GOT3 (cell line): ENCODE measurements at places on chromosomes 3 and 15.

DNA sequence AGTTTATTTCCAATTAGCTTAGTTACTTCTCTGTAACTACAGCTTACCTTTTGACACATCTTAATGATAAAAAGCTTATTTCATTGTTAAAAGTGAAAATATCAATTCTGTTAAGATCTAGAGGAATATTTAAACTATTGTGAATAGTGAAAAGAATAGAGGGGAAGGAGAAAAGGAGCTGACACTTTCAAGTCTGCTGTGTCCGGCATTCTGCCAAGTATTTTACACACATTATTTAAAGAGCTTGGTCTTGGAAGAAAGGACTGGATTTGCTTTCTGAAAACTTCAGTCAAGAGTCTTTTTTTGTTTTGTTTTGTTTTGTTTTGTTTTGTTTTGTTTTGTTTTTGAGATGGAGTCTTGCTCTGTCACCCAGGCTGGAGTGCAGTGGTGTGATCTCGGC is 34.8 kb downstream of the CCDC80 start:
- no peak for DNase-seq

- no peak for DNase-seq
Measured at GRCh38 chr3:169453256-169454059, 210.1 kb downstream of the MECOM start.

- DNase-seq = no peak
Measured at GRCh38 chr3:186871403-186871924, 29.0 kb downstream of the ADIPOQ start.

GRCh38 chr3:15434756-15435155 is 7.4 kb downstream of the EAF1 start:
- DNase-seq = no peak

- DNase-seq = no peak
Measured at GRCh38 chr3:62574266-62574898, 201.0 kb upstream of the FEZF2 start.

DNA sequence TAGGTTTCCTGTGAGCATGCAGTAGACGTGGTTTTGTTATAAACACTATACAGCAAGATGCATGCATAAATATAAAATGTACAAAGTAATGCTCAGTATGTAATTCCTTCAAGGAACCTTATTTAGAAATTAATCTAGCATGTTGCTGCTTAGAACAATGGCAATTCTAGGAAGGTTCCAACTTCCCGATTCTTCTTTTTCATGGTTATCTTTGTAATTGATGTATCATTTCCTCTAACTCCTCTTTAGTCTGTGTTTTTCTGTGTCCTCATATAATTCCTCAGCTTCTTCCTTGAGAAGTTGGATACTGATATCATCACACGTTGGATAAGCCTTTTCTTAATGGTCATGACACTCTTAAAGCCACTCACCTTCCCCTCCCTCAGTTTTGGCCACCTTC is 3.5 kb downstream of the TSEN2 start:
- DNase-seq = no peak

- no peak for DNase-seq
Measured at GRCh38 chr15:85137489-85138168, 156.0 kb downstream of the PDE8A start.

DNA sequence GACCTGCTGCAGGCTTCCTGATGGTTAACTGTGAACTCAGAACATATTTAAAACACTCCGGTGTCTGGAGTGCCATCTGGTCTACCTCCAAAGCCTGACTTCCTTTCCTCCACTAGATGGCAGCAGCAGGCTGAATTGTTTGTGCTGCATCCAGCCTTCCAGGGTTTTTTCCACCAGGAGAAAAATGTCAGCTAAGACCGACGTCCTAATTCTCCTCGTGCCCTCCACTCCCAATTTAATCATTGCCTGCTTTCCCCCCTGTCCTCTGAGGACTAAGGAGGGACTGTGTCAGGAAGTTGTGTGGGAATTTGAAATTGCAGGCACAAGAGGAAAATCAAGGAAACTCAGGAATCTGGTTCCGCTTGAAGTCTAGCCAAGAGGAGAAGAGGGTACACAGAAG is 165.2 kb upstream of the UMPS start:
- DNase-seq = peak; percentile 6

DNA sequence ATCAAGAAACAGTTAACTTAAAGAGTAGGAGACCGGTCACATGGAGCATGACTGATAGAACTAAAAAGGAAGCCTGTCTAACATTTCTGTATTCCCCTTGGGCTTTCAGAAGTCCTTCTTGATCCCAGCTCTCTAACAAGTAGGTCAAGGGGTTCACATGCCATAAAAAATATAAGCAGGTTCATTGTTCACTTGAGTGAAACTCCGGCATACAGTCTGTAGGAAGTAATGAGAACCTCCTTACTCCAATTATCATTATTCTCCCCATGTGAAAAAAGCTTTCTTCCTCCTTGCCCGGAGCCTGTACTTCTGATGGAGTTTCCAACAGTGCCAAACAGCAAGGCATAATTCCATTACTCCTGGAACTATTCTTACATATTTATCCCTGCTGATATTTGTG is 242.8 kb upstream of the CNTN4 start:
- no peak for DNase-seq

GRCh38 chr3:40109641-40110490 is 199.6 kb upstream of the EIF1B start:
- DNase-seq = no peak

DNA sequence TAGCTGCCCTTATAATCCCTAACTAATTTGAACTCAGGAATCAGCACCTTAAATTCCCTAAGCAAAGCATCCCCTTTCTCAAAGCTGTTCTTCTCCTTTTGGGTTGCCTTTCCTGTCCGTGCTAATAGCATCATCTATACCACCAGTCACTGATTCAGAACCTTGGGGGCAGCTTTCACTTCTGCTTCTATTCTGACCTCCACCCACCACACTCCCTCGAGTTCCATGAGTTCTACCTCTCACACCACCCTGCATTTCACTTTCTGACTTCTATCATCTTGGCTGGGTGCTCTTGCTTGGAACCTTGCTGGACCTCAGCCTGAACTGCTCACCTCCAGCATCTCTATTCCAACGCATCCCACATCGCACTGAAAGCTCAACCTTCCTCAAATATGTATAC is 55.4 kb upstream of the KCNMB2 start:
- DNase-seq = no peak

GRCh38 chr3:193016437-193016901 is 98.8 kb upstream of the MB21D2 start:
- no peak for DNase-seq

GRCh38 chr3:3065876-3066275 is 44.3 kb downstream of the IL5RA start:
- DNase-seq = no peak

DNA sequence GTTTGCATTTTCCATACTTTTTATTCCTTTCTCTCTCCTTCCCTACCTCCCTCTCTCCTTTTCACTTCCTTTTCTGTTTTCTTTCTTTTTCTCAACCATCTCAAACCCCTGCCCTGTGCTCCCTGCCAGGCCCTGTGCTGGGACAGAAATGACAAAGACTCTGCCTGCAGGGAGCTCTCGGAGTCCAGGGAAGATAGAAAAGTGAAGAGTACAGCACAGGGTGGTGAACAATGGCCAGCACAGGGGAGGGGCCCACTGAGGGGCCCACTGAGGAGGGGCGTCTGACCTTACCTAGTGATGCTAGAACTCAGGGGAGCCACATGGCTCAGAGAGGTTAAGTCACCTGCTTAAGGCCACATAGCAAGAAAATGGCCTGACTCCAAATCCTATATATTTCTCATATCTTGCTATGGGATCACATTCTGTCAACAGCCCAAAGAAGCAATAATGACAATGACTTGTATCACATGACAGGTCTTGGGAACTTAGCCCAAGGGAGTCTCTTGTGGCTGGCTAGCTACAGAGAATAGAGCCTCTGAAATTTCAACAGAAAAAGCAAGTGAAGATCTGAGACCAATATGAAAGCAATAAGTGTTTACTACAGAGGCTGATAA is 44.3 kb upstream of the ATP2B2 start:
- DNase-seq = no peak

- peak; percentile 12 for DNase-seq
Measured at GRCh38 chr15:74040109-74040850, 42.1 kb downstream of the GOLGA6A start.

DNA sequence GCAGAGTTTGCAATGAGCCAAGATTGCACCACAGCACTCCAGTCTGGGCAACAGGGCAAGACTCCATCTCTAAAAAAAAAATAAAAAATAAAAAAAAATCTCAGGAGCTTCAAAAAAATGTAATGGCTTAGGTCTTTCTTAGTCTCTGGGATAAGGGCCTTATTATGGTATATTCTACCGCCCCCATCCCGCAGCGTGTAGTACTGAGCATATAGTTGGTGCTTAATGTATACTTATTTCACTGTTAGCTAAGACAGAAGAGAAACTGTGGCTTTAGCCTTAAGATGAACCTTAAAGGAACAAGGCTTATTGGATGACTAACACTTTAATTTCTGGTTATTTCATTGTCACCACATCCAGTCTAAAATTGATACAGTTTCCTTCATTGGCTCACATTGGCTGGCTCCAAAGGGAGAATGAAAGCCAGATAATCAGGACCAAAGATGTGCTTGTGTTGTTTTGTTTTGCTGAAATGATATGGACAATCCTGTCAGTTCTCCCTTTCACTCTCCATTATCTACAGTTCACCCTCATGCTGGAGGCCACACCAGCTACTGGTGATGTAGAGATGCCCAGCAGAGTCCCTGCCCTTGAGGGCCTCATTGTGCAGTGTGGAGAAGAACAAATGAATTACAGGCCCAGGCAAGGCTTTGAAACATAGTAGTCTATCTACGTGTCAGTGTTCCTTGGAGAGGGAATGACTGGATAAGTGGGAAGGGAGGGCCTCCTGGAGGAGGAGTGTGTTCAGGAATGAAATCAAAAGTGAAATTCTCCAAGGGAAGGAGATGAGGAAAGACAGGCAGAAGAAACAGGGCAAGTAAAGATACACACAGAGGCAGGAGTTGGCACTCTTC is 17.4 kb upstream of the RAF1 start:
- DNase-seq = no peak

DNA sequence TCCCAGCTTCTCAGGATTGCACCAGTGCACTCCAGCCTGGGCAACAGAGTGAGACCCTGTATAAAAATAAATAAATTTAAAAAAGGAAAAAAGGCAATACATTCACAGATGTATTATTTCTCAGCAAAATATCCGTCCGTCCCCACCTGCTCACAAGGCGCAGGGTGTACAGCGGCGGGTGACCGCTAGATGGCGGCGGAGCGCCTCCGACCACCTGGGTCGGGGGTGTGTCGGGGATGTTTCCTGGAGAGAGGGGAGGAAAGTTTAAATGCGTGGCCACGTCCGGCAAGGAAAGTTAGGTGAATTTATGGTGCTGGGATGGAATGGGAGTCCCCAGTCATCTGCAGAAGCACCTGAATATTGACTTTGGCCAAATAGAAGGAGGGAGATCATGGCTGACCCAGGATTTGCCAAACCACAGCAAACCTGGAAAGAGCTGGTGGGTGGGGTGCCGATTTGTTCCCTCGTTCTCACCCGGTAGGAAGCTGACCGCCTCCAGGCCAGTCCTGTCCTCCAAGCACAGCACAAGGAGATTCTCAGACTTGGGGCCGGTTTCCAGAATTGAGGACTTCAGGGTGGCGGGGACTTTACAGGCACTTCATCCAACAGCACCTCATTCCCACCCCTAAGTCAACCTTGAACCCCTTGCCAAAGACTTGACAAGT is 88.3 kb downstream of the TMEM266 start:
- DNase-seq = no peak

DNA sequence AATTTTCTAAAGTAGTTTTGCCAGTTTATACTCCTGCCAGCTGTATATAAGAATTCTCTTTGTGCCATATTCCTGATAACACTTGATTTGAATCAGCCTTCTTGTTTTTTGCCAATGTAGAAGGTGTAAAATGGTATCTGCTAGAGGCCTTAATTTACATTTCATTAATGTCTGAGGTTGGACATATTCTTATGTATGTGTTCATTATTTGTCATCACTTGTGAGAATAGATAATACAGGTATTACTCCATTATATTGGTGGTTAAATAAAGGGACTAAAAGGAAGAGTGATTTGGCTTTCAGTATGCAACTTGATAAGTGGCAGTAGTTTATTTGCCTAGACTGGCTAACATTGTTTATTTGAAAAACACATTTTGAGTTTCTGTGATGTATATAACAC is 25.8 kb downstream of the PAK2 start:
- no peak for DNase-seq

- no peak for DNase-seq
Measured at GRCh38 chr3:144437989-144438388, 466.4 kb downstream of the DIPK2A start.
